H7 (cell line): ENCODE measurements at places on chromosomes 7 and 10. TPM values are rescaled to one million over a fixed set of nuclear protein-coding genes. Genes with fewer than 3 reads are reported as not detected.

Gene OSBPL3
- total RNA-seq, result 8.8 and 9.3 TPM in 2 replicates

GRCh38 chr10:124717041-124717757, 27.0 kb downstream of the FAM53B start:
- DNase-seq, result no peak

DNA sequence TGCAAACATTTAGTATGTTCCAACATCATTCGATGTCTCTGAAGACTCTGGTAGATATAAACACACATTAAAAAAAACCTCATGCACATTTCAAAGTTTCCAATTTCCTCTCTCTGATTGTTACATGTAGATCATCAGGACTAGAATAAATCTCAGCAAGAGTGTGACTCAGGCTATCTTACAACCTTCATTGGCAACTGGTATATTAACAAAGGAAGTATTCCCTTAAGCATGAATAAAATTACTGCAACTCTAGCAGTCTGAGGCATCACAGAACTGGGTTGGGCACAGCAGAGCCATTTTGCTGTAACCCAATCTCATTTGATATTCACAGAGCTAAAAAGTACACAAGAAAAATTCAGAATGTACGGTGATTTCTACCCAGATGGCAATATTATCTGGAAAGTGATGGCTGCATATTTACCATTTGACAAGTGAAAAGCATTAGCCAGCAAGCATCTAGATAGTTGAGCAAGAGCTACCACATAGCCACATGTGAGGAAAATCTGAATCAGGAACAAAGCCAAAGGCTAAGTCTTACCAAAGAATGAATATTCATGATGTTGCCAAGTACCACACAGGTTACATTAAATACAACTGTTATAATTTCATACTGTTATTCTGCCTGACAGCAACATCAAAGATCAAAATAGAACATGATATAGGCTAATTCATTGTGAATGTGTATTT, 232.2 kb downstream of the CRPPA start:
- DNase-seq, result no peak

- peak; percentile 18 for DNase-seq
Observed at GRCh38 chr10:47023237-47024045, 112.2 kb downstream of the PTPN20 start.

DNA sequence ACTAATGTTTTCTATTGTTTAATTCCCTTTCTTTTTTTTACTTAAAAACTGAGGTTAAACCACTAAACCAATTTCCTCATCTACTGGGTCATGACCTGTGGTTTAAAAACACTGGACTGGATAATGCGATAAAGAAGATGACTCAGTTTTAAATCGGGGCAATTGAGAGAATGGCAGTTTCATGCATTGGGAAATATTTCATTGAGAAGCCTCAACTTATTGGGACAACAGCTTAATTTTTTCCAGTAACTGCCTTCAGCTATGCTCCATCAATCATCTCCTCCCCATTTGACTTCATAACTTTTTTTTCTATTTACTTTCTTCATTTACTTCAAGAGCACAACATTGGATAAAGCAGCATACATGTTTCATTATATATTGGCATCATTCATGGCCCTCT, 61.8 kb upstream of the MET start:
- no peak for DNase-seq

DNA sequence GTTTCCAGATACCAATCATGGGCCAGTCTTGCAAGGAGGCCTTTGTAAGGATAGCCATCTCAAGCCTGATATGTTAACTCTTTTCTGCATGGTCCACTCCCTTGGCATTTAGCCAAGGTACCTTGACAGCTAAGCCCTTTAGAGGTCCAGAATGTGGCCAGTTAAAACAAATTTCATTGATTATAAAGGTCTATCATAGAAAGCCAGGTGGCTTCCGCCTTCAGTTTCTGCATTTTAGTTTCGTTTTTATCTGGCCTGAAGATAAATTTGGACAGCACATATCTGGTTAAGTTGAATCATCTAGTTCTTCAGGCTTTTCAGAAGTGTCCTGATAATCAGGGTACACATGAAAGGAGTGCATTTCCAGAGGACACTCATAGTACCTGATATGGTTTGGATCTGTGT, 30.7 kb downstream of the ANKIB1 start:
- DNase-seq, result no peak
